Retina (tissue), 1 donor: ENCODE measurements at places on chromosomes 12 and 14.

DNA sequence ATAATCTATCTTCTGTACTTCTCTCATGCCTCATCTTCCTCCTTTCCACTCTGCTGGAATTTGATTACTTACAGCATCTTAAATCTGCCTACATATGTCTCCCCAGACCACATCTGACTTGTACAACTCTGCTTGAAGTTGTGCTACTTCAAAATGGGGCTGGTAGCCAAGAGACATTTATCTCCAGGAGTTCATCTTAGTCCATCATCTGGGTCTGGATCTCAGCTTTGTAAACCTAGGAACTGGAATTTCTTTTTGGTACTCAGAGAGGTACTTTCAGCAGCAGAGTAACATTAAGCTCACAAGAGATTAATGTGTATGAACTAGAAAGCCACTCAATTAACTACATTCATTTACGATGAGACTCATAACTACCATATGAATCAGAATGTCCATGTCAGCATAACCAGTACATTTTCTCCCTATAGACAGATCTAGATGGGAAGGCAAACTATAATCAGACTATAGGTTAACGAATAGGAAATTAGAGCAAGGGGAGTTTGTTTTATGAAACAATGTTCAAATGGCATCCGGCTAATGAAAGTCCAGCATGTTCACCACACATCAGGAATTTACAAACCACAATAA lies 178.8 kb downstream of the CEP128 start:
- DNase-seq, result no peak

- no peak for DNase-seq
These were observed 24.6 kb upstream of the NCOR2 start for GRCh38 chr12:124592050-124592449.

DNA sequence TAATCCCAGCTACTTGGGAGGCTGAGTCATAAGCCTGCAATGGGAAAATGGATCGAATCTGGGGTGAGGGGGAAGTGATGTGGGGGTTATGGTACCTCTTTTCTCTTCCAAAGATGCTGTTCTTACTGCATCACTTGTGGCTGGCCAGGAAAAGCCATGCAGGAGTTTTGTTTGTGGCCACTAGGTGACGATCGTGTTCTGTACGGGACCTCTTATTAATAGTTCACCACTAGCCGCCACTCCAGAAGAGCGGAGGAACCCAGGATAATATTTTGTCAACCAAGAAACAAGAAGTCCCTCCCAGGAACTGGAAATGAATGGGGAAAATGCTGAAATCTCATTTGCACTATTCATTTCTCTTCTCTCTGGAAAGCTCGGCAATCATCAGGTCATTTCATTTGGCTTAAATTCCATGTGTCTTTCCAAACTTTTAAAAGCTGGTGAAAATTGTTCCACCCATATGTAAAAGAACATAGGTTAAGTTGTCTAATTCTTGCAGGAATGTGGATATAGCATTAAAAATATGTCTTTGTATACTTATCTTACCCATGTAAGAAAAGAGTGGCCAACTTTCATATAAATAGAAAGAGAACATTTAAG lies 8.9 kb downstream of the GPR65 start:
- peak; percentile 79 for DNase-seq

GRCh38 chr14:103688906-103689902 lies 26.0 kb downstream of the XRCC3 start:
- DNase-seq, result no peak

DNA sequence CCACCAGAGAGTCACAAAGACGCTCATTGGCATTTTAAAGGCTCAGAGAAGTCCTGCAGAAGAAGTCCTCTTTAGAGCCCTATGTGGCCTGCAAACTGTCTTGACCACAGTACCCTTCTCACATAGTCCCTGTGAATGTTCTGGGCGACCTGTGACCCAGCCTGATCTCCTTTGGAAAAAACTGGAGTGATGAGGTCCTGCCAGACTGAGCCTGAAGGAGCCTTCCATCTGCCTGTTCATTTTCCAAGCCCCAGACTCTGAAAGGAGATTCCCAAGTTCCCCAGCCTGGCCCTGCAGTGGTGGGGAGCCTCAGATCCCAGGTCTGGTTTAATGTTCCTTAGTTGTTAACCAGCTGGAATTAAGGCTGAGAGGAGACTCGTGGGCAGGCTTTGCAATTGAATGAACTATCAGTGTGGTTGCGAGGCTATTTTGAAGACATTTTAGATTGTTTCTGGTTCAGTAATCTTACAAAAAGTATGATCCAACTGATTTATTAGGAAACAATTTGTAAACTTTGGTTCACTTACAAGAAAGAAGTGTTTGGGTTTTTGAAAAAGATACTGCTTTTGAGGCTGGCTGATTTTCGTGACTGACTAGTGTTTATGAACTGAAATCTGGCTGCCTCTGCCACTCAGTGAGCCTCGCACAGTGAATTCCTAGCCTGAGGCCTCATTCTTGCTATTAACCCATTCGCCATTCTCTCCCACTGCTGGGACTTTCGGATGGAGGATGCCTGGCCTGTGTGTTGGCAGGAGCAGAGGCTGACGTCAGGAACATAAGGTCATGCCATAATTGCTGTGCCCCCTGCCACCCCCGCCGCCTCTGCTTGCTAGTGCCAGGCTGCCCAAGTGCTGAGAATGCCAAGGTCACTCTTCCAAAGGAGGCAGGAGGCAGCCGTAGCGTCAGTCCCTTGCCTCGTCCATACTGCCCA lies 249.0 kb downstream of the CACNA1C start:
- no peak for DNase-seq

DNA sequence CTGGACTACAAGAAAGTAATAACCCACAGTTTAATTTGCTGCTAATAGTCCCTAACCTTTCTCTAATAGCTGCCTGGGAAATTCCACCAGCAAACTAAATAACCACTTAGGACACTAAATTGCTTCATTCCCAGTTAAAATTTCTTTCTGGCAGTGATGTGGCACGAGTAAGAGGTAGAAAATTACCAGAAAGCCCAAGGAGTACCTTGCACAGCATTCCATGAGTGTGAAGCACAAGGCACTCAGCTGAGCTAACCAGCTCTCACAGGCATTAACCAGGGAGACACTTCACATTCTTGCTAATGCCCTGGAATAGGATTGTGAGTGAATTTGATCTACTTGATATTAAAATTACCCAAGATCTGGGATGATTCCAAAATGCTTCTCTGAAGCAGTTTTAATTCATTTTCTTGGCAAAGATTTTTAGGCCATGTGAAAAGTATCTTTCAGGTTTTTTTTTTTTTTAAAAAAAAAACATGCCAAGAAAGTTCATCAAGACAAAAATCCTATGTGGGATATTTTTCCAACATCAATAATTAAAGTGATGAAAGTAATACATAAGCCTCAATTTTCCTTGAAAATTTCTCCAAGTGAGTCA lies 29.5 kb downstream of the TSPAN8 start:
- no peak for DNase-seq

GRCh38 chr14:77066578-77067172 lies 31.4 kb upstream of the CIPC start:
- DNase-seq, result peak; percentile 49

GRCh38 chr12:50862316-50862715 lies 19.6 kb downstream of the TMPRSS12 start:
- no peak for DNase-seq

GRCh38 chr12:27199638-27200300 lies 44.3 kb upstream of the STK38L start:
- DNase-seq, result no peak

- DNase-seq, result no peak
These were observed 177.0 kb downstream of the ALX1 start for GRCh38 chr12:85457016-85457415.

DNA sequence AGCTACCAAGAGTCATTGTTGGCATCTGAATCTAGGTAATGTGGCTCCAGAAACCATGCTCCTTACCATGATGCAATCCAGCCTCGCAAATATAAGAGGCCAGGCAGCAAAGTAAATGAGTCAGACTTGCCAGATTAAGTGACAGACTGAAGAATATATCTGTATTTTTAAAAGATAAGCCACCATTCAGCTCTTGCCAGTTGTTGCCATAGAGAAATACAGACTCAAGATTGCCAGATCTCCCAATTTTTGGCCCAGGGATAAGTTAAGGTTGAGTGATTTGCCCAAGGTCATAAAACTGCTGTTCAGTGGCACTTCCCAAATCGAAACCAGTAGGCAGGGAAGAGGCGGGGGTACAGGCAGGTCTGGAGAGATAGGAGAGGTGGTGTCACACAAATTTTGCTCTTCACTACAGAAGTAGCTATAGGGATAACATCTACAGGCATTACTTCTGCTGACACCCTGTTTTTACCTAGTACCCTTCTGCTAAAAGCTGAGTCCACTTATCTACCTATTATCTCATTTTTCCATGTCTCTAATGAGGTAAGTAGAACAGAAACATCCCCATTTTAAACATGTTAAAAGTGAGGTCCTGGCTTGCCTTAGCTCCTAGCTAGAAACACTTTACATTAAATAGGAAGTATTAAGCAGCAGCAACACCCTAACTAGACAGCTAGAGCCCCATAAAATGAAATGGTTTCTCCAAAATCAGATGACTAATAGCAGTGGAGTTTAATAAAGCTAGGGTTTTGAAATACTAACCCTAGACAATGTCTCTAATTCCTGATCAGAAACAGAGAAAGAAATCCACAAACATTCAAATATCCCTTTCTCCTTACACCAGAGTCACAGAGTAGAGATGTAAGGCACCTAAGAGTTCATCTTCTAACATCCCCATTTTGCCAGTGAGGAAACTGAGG lies 19.5 kb downstream of the DCAF5 start:
- DNase-seq, result no peak

GRCh38 chr12:182381-182892 lies 31.5 kb downstream of the SLC6A12 start:
- DNase-seq, result no peak

DNA sequence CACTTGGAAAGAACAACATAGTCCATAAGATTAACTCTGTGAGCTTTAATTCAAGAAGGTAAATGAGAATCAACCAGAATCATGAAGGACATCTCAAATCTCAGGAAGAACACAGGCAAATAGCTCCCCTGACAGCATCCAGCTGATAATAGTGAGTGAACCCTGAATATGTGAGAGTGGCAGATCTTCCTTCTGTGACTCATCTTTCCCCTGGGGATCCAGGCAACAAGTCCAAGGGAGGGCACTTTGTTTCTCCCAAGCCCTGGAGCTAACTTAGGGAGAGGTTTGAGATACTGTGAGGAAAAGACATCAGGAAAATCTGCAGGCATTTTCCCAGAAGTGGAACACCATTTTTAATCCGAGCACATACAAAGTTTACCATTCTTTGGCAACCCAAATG lies 763.9 kb upstream of the MGAT4C start:
- no peak for DNase-seq

- peak; percentile 30 for DNase-seq
These were observed 242.2 kb downstream of the DPF3 start for GRCh38 chr14:72651714-72652113.

- DNase-seq, result peak; percentile 22
These were observed 138.0 kb downstream of the AACS start for GRCh38 chr12:125203145-125203765.

DNA sequence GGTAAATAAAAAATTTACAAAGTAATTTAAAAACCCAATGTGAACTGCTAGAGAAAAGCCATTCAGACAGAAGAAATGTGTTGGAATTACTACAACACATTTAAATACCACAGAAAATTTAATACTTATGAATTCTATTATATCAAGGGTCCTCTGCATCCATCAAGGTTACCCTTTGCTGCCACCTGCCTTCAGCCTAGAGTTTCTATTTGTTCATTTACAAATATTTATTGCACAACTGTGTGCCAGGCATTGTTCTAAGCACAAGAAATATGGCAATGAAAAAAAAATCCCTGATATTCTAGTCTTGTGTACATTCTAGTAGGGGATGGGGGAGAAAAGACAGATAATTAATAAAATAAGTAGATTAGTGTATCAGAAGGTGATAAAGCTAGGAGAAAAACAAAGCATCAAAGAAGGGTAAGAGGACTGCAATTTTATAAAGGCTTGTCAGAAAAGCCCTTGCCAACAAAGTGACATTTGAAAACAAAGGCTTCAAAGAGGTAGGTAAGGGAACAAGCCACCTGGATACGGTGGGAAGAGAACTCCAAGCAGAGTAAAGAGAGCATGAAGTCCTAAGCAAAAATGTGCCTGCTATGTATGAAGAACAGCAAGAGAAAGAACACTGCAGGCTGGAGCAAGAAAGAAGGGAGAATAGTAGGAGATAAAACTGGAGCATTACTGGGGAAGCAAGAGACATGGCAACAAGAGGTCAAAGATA lies 59.1 kb upstream of the SLC6A13 start:
- DNase-seq, result no peak

GRCh38 chr12:20154052-20154451 lies 214.3 kb upstream of the PDE3A start:
- DNase-seq, result no peak

GRCh38 chr14:94677213-94677612 lies 65.0 kb downstream of the SERPINA3 start:
- DNase-seq, result no peak

DNA sequence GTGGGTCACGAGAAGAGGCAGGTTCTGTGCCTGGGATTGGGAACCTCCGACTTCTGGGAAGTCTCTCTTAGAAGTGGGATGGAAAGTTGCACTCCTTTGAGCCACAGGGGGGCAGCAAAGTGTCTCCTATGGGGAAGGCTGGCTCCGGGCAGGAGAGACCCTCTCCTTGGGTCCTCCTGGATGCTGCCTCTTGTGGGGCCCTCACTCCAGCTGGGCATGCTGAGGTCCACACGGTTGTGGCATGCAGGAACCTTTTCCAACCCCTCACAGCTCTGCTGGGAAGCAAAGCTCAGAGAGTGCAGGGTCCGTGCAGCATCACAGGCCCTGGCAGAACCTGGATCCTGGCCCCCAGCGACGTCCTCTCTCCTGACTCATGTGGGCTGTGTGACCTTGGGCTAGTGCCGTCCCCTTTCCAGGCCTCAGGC lies 17.4 kb downstream of the SDSL start:
- peak; percentile 71 for DNase-seq

DNA sequence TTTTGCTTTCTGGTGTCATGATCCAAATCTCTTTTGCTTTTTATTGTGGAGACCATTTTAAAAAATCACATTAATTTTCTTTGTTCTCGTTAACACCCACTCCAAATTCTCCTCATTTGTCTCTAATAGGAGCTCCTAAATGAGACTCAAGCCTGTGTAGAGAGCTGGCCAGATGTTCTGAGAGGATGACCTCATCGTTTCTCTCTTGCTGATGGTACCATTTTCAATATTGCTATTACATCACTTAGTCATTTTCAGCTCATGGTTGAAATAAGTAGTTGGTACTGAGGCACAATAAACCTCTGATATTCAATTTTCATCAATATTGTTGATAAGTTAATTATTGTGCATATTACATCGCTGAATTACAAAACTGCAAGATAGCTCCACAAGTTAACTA lies 31.5 kb downstream of the SPTB start:
- DNase-seq, result no peak

- DNase-seq, result no peak
These were observed 22.0 kb upstream of the WDR89 start for GRCh38 chr14:63663428-63664341.

DNA sequence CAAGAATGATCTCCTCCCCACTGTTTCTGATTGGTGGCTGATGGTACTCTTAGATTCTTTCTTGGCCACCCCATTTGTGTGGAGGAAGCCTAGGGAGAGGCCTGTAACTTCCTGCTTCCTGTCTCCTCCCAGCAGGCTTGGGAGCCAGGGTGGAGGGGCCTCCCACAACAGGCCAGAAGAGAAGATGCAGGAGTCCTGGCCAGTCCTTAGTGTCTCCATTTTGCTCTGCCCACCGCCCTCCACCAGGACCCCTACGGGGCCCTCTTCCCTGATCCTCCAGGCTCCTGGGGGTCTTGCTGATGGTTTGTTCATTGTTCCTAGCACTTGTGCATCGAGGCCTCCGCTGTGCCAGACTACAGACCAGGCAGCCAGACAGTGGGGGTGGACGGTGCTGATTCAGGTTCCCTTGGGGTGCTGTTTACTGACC lies 6.8 kb downstream of the TSPAN9 start:
- no peak for DNase-seq
